ENCODE measurements at places on chromosomes 4 and X.

GRCh38 chr4:123297836-123298235, 98.8 kb upstream of the SPRY1 start:
- no peak for DNase-seq

GRCh38 chrX:45722471-45722870, 521.8 kb upstream of the DIPK2B start:
- DNase-seq = no peak

GRCh38 chr4:170274616-170275015, 184.9 kb upstream of the AADAT start:
- no peak for DNase-seq

- DNase-seq = no peak
Measured at GRCh38 chr4:26796081-26796480, 64.6 kb upstream of the STIM2 start.

DNA sequence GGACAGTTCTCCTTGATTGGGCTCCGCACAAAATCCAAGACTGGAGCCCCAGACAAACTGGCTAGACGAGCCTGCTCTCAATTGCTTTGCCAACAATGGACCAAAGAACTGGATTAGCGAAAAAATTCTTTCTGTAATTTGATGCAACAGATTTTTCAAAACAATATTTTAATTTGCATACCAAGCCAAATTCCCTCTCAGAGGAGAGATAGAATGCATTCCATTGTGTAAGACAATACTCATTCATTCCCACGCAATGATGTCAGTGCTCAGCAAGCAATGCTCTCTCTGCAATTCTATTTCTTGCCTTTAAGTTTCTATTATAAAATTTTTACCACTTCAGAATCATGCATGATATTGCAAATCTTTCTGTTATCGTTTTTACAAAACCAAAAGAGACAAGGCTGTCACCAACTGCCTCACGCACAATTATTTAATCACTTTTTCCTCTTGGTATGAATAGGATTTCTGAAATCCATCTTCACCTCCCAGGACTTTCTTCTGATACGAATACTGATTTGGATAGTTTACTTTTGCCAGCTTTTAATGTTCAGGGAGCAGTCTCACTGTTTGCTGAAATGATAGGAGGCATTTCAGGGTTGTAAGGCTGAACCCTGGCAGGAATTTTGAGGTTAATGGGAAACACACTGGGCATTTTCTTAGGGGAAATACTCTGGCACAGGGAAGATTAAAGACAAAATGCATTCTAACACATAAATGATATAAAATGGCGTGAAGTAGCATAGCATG, 46.1 kb upstream of the HCCS start:
- DNase-seq = no peak

DNA sequence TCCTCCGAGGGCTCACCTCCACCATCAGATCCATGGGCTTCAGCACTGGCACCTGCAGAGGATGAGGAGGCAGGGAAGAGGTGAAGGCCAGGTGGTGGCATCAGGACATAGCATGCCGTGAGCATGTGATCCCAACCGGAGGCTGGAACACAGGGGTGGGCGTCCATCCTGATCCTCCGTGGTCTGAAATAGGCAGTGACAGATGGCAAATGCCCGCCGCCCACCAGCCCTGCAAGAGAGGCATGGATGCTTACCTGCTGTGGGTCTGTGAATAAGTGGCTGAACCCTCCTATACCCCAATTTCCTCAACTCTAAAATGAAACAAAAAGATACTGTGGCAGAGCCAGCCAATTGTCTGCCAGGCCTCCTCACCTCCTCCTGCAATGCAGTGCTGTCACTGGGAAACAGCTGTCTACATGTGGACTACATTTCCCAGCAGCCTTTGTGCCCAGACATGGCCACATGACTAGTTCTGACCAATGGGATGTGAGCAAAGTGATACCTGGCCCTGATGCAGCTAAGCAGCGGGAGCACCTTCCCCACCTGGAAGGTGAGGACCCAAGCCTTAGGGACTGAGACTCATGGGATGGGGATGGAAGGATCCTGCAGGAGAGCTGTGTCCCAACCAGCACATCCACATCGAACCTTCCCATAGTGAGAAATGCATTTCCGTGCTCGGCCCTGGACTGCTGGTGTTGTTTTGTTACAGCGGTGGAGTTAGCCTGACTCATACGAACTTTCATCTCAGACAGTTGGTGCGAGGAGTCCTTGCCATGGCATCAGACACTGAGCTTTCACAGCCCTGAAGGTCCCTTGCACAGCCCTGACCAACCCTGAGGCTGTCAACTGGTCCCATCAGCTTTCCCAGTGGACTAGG, 99.5 kb downstream of the PPP2R2C start:
- no peak for DNase-seq
